Panc1 (cell line): ENCODE measurements at places on chromosomes 2 and 18. TPM values are rescaled to one million over a fixed set of nuclear protein-coding genes. Genes with fewer than 3 reads are reported as not detected.
A peak's percentile ranks its signal among the peaks of the same experiment; 100 is the strongest.

GRCh38 chr2:66428986-66429612 is 5.8 kb upstream of the MEIS1 start:
- DNase-seq, result peak; percentile 53

The SERPINB11 gene
- total RNA-seq, result not detected

- no peak for DNase-seq
These were observed 109.5 kb downstream of the PXDN start for GRCh38 chr2:1634681-1635341.

GRCh38 chr2:8049851-8050571 is 631.8 kb upstream of the ID2 start:
- no peak for DNase-seq

DNA sequence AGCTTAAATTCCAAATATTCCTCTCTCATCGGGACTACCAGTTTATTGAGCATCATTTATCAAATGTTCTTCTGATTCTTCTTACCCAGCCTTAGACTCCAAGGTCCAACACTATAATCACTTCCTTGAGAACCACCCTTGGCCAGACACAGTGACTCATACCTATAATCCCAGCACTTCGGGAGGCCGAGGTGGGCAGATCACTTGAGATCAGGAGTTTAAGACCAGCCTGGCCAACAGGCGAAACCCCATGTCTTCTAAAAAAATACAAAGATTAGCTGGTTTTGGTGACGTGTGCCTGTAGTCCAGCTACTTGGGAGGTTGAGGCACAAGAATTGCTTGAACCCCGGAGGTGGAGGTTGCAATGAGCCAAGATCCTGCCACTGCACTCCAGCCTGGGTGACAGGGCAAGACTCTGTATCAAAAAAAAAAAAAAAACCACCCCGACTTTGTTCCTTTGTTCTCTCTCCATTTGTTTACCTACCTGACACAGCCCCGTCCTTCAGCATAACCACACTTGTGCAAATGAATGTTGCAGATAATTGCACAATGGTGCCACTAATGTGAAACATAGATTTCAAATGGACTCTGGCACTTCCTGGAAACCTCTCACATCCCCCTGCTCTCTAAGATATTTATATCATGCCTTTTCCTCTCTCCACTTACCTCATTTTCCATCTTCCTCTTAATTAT is 38.9 kb upstream of the LPIN2 start:
- no peak for DNase-seq

- DNase-seq, result no peak
These were observed 92.7 kb downstream of the ZNF516 start for GRCh38 chr18:76402026-76402990.

The DPYSL5 gene
- total RNA-seq, result 0.31 TPM

DNA sequence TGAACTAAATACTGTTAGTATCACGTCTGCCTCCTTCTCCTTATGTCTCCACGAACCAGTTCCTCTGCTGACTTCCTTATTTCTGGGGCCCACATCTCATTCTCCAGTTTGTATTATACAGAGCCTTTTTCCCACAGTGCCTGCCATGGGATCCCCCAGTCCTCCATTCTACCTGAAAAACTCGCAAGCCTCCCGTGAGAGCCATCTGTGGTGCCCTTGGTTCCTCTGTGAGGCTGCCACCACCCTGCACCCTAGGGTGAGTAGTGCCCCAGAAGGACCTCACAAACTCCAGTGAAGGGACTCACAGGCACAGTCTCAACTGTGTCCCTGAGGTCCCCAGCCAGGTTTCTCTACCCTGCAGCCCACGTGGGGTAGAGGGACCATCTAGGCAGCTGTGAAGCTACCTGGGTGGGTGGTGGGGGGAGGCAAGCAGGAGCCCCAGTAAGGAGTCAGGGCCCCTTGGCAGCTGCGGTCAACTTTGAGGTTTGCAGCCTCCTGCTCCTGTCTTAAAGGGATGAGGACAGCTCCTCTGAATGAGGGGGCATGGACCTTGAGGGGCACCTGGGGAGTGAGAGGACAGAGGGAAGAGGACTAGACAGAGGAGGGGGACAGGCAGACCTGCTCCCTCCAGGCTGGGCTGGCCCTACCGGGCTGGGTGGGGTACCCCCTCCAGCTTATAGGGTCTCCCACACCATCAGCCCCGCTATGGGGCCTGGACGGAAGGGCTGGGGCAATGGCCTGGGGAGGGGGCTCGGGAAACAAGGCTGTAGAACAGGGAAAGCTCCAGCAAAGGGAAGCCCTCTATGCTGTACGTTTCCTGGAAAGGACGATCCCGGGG is 1.0 kb downstream of the PSTPIP2 start:
- no peak for DNase-seq

- DNase-seq, result no peak
These were observed 115.5 kb upstream of the KLHL14 start for GRCh38 chr18:32888306-32888705.

DNA sequence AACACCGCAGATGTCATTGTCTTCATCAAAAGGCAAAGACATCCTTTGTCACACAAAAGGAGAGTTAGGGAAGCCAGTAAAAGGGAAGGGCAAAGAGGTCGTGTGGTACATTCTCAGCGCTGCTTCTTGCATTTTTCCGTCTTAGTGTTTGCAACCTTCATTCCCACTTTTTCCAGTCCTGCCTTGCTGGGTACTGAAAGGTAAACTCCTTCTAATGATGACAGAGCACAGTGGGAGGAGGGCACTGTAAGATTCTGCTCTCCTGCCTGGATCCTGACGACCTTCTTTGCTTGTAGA is 424.3 kb upstream of the MEX3C start:
- DNase-seq, result no peak

GRCh38 chr2:162433491-162433890 is 89.6 kb downstream of the GCA start:
- no peak for DNase-seq

The UNC80 gene
- total RNA-seq, result 0.08 TPM

- DNase-seq, result no peak
These were observed 37.4 kb upstream of the CYP20A1 start for GRCh38 chr2:203201426-203201825.

DNA sequence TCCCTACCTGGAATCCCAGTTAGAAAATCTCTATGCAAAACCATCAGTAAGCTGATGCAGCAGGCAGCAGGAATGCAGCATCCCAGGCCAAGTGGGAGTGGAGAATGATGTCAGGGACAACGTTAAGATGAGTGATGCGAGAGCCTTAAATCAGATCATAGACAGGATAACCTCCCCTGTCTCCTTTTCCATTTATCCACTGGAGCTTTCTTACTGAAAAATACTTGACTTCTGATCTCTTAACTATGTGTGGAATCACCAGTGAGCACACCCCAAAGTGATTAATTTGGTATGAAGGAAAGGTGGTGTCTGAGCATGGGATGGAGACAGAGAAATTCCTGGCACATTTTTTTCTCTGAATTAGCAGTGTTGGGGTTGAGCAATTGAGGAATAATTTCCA is 98.0 kb downstream of the RND3 start:
- DNase-seq, result no peak

DNA sequence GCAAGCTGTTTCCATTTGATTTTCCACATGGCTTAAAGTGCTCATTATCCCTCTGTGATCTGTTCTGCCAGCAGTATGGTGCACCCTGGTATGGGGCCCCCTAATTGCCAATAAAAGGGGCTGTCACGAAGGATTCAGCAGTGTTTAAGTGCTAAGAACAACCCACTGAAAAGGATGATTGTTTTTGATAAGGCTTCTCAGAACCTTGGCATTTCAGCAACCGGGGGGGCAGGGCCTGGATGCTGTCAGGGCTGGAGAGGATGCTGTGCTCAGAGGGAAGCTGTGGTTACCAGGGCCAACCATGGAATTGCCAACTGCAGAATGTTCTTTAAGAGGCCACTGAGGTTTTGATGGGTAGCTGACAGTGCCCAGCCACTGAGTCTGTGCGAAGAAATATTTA is 117.8 kb downstream of the CTIF start:
- DNase-seq, result no peak

DNA sequence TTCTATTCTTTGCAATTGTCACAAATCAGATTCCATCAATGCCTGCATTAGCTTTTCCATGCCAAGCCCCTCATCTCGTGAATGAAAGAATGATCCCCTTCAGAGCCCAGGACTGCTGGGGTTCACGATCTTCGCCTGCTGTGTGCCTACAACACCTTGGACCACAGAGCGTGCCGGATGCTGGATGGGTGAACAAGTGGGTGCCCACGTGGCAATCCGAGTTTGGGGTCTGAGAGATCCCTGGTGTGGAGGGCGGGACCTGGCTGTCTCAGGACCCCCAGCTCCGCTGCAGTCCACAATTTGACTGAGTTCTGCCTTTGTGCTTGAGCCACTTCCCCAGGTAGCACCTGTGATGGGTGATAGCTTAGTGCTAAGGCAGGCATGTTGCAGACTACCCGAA is 317.0 kb downstream of the GALR1 start:
- no peak for DNase-seq

DNA sequence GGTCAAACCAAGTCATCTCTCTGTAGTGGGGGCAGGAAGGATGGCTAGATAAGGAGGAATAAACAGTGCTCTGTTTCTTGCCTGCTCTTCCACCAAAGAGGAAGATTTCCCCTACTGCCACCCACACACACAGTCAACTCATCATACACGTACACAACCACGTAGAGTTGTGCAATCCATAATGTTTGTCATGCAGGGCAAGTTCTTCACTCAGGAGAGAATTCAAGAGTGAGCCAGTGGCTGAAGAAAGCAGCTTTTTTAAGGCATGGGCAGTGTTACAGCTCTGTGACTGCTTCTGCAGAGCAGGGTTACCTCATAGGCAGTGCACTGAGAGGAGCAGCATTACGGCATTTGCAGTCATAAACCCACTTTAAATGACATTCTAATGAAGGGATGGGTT is 283.0 kb downstream of the RND3 start:
- no peak for DNase-seq

DNA sequence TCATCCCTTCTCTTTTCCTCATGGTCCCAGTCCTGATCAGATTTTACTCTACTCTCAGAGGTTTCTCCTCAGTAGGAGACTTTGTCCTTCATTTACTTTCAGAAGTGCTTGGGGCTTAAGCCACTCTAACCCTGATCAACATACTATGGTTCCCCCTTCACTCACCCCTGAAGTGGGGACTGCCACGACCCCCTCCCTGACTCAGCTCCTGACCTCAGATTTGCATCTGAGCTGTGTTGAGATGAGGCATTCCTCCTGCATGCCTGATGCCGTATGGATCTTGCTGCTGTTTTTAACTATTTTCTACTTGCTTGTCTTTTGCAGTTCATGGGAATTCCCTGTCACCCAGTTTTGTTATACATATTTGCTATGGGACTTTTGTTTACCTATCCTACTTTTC is 306.7 kb upstream of the CHST9 start:
- no peak for DNase-seq

GRCh38 chr2:3242747-3243369 is 134.8 kb downstream of the EIPR1 start:
- no peak for DNase-seq

DNA sequence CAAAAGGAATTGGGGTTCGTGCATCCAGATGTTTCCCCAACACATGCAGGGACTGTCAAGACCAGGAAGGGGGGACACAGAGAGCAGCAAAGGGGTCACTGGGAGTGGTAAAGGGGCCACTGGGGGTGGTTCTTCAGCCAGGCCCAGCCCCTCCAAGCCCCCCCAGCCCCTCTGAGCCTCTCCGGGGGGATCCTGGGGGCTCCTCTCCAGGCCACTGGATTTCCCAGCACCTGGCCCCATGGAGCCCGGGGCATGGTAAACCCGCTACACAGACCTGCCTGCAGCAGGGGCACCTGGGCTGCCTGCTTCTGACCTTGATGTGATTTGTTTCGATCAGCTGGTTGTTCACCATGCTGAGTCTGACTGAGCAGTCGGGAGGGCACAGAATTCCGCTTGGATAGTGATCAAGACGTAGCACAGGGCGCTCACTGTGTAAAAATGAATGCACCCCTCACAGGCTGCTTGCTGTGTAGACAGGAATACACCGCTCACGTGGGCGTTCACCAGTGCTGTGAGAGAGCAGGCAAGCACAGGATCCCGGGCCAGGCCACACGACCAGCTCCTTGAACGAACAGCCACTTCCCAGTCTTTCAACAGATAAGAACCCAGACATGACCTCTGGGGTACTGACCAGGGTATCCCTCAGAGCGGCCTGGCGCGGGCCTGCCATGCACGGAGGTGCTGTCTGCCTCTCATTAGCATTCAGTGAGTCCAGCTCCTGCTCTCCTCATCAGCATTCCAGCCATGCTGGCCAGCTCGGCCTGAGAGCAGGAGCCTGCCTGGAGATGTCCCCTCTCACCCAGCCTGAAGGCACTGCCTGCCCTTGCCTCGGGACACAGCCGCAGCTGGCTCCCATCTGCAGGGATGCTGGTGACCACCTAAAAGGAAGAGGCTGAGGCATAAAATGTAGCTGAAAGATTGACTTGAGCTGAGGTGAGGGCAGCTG is 73.3 kb upstream of the OTOS start:
- DNase-seq, result no peak

The BOD1L2 gene
- not detected for total RNA-seq

GRCh38 chr2:37287966-37288365 is 36.7 kb downstream of the PRKD3 start:
- DNase-seq, result no peak

The TBR1 gene
- total RNA-seq, result not detected

- no peak for DNase-seq
These were observed 376.1 kb downstream of the IRS1 start for GRCh38 chr2:226423498-226423960.

DNA sequence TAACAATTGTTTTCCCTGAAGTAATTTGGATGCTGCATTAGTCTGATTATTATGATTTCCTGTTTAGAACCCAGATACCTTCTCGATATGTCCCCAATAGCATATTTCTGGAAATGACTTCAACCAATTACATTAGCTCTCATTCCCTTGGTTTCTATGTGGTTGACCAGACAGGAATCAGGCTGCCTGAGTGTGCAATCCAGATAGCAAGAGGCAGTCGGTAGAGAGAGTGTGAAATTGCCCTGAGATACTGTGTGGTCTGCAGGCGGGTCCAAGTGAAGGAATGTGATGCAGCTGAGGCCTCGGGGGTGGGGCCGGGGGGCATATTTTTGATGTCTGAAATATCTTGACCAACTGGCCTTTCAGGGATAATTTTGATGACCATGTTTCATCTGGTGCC is 143.9 kb upstream of the ITGA6 start:
- DNase-seq, result no peak

GRCh38 chr2:19319064-19319463 is 39.4 kb downstream of the OSR1 start:
- no peak for DNase-seq

The TNFAIP6 gene
- total RNA-seq, result not detected

GRCh38 chr2:124395961-124396360 is 370.9 kb downstream of the CNTNAP5 start:
- no peak for DNase-seq

GRCh38 chr2:146984014-146984413 is 860.8 kb upstream of the ACVR2A start:
- no peak for DNase-seq

The CAPN14 gene
- total RNA-seq, result 0.05 TPM

The GEN1 gene
- 24.0 TPM for total RNA-seq
